ENCODE measurements at places on chromosomes 7 and 10. TPM values are rescaled to one million over a fixed set of nuclear protein-coding genes. Genes with fewer than 3 reads are reported as not detected.

GRCh38 chr7:46680147-46680546 is 759.1 kb upstream of the IGFBP3 start:
- no peak for DNase-seq

The MET gene
- total RNA-seq = 2.4 TPM

GRCh38 chr7:142181966-142182365 is 70.4 kb downstream of the MGAM2 start:
- no peak for DNase-seq

DNA sequence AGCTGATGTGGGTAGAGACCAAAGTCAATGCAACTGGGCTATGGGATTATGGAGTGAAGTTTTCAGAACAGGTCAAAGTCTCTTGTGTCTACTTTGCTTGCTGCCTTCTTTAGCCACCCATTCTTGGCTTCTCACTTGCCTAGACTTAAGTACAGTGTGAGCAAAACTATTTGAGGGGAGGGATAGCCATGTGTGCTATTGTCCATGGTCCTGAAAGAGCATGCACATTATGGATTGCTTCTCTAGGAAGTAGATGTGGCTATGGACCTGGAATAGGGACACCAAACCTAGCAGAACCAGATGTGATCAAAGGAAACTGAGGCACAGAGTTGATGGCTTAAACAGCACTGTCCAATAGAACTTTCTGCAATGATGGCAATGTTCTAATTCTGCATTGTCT is 81.9 kb upstream of the ZNF800 start:
- no peak for DNase-seq

The ACSM6 gene
- total RNA-seq = not detected

The TAS2R60 gene
- total RNA-seq = not detected

The ADO gene
- total RNA-seq = 26.3 TPM

The CYP26C1 gene
- not detected for total RNA-seq

The OR2A42 gene
- not detected for total RNA-seq

- no peak for DNase-seq
Observed at GRCh38 chr10:71712572-71713134, 6.9 kb downstream of the C10orf105 start.

GRCh38 chr10:113732160-113732881 is 19.2 kb upstream of the PLEKHS1 start:
- no peak for DNase-seq

DNA sequence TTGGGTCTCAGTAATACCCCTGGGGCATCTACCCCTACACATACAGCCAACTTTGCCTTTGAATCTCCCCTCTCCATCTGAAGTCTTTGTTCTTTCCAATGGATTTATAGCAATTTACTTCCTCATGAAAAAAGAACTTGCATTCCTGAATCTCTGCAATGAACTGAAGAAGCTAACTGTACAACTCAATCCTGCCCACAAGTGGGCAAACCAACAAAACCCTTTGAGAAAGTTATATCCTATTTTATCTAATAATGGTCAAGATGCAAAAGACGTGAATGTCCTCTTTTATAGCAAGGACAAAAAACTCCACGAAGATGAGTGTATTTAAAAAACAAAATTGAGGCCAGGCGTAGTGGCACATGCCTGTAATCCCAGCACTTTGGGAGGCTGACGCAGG is 991.3 kb downstream of the LRMDA start:
- no peak for DNase-seq

The GIMAP7 gene
- 45.1 TPM for total RNA-seq

DNA sequence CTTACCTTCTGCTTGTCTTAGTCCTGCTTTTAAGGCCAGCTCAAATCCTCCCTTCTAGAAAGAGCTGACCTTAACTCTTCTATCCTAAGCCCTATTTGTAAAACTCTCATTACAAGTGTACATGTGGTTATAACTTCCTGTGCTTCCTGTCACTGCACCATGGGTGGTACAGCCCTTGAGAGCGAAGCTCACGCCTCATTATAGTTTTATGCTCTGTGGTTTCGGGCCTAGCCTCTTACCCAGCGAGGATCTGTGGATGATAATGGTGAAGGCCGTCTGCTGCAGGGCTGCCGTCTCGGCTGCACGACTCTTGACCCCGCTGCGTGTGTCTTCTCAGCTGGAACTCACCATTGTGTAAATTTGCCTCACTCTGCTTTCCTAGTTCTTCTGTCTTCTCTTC is 74.6 kb downstream of the CUL1 start:
- peak; percentile 24 for DNase-seq

The RELN gene
- total RNA-seq = not detected

- no peak for DNase-seq
Observed at GRCh38 chr7:131483586-131483985, 72.8 kb downstream of the PODXL start.

The OR2A1 gene
- not detected for total RNA-seq

The INMT gene
- total RNA-seq = 0.53 TPM

- DNase-seq = no peak
Observed at GRCh38 chr7:129136887-129137642, 7.4 kb upstream of the TSPAN33 start.

DNA sequence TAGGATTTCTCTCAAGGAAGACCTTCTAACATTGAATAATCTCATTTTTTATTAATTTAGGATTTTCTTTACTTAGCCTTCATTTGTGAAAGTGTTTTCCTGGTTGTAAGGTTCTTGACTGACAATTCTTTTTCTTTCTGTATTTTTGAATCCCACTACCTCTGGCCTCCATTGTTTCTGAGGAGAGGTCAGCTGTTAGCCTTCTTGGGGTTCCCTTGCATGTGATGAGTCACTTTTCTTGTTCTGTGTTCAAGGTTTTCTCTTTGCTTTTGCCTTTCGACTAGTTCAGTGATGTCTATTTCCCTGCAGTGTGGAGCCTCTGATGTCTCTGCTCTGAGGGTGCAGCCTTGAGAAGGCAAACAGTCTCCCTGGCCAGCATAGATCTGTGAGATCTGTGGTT is 304.1 kb upstream of the ZNF32 start:
- no peak for DNase-seq

DNA sequence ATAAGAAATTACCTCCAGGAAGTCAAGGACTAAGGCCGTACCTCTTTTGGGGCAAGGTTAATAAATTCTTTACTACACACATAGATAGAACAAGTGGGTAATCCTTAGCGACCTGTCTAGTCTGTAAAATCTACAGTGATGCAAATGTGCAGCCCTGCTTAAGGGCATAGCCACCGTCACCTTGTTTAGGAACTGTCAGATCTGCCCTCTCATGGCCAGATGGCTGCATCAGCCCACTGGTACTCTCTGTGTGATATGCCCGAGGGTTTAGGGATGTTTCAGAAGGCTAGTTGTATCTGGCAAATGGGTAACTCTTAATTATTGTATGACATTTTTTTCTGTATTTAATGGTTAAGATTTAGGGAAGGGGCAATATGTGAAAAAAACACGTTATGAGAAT is 74.3 kb downstream of the NRG3 start:
- DNase-seq = no peak

The RNF32 gene
- 3.1 TPM for total RNA-seq

The BMPER gene
- 0.35 TPM for total RNA-seq

The VSIR gene
- total RNA-seq = 70.1 TPM

GRCh38 chr10:98519841-98520240 is 73.1 kb upstream of the HPS1 start:
- DNase-seq = no peak

The IDI2 gene
- total RNA-seq = not detected

GRCh38 chr10:97025613-97026242 is 160.0 kb downstream of the SLIT1 start:
- peak; percentile 56 for DNase-seq

DNA sequence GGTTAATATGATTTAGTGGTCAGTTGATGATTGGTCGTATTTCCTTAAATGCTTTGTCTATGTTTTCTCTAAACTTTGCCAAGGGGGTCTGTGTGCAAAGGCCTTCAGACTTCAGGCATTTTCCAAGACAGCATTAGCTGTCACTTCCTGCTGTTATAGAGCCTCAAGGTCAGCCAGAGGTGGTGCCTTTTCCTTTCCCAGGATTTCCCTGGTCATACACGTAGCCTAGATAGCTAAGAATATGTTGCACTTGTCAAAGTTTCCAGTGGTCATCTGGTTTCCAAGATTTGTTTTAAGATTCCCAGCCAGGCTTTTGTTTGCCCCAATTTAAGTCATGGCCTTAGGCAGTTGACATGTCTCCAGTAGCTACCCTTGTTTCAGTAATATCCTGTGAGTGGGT is 133.2 kb upstream of the IGFBP3 start:
- no peak for DNase-seq

- DNase-seq = peak; percentile 56
Observed at GRCh38 chr7:151429560-151430331, 10.2 kb downstream of the CRYGN start.

DNA sequence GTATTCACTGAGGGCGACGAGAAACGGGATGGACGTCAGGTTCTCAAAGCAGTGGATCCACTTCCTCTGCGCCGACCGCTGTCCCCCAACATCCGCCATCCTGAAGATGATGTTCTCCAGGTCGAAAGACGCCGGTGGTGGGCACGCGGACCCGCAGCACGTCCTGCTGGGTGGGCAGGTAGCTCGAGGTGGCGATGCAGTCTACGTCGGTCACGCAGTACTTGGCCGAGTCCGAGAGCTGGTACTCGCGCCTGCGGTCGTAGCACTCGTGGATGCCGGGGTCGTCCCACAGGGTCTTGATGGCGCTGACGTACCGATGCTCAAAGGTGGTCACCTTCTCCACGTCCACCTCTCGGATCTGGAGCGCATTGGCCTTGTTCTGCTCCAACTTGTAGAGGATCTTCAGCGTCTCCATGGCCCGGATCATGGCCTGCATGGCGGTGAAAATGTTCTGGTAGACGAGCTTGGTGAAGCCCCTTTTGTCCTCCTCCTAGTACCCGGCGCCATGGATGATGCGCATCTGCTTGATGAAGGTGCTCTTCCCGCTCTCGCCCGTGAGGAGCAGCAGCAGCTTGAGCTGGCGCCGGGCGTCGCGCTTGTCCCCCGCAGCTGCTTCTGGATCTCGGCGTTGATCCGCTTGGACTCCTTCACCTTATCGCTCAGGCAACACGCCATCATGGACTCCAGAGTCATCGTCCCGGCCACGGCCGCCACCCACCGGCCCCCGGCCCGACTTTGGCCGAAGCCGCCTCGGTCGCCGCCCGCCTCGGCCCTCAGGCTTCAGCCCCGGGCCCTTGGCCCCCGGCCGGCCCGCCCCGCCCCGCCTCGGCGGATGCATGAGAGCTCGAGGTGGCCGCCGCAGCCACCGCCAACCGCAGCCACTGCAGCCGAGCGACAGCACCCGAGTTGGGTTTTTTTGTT is 122.9 kb upstream of the KCTD7 start:
- DNase-seq = peak; percentile 58

The DCLRE1A gene
- total RNA-seq = 16.5 TPM

DNA sequence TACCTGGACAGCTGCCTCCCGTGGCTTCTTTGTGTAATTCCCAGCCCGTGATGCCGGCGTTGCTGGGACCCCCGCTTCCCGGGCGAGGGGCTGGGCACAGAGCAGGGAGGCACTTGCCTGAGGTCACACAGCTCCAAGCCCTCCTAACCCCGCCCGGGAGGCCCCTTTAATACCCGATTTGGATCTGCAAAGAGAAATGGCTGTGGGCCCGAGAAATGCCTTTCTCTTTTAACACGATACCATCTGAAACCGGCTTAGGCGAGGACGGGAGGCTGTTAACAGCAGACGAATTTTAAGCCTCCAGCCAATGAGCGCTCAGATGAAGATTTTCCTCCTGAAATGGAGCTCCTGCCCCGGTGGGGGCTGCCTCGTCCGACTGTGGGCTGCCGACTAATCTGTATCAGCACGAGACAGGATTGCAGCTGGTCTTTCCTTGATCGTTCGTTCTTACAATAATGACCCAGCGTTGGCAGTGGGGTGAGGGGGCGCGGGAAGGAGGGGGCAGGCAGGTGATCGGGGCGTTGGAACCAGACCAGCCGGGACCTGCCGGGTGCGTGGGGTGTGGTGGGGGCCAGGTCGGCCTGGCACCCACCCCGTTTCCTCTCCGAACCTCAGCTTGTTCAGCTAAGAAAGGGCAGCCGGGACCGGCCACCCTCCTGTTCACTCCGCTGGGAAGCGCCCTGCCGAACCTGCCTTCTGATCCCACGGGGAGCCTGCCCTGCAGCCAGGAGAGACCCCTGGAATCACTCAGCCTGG is 36.2 kb upstream of the FOXL3 start:
- no peak for DNase-seq
